ENCODE measurements at places on chromosomes 1 and 21.

GRCh38 chr21:42631142-42631541 lies 22.3 kb upstream of the PDE9A start:
- peak; percentile 26 for DNase-seq

DNA sequence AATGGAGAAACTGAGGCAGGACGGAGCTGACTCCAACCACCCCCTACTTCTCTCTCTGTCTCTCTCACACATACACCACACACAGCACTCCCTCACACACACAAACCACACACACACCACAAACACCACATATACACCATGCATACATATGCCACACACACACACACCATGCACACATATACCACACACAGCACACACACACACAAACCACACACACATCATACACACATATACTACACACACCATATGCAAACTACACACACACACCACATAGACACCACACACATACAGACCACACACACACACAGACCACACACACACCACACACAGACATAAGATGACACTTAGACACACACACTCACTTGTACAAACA lies 94.3 kb downstream of the RIPK4 start:
- no peak for DNase-seq

DNA sequence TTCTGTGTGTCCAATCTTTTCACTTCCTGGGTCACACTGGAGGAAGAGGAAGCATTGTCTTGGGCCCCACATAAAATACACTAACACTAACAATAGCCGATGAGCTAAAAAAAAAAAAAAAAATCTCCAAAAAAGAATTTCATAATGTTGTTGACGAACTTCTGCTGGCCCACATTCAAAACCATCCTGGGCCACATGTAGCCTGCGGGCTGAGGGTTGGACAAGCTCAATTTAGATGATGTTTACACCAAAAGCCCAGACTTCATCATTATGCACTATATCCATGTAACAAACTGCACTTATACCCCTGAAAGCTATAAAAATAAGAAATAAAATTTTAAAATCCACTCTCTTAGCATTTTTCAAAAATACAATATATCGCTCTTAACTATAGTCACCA lies 187.8 kb upstream of the PTBP2 start:
- no peak for DNase-seq

- DNase-seq, result peak; percentile 44
Observed at GRCh38 chr1:54811739-54812655, 10.9 kb upstream of the TTC22 start.

DNA sequence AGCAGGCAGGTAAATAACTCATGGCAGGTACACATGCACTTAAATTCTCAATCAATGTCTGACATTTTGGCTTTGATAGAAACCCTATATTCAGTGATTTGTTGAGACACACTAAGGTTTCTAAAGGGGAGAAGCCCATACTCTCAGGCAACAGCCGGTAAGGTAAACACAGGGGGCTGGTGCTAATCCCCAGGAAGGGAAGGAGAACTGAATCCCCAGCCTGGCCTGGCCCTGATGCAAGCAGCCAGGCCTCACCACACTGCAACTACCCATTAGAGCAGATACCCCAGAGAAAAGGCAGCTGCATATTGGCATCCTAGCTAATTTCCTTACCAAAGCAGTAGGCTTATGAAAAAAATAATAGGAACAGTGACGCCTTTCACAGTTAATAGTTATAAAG lies 116.5 kb upstream of the LRRC7 start:
- peak; percentile 67 for DNase-seq

DNA sequence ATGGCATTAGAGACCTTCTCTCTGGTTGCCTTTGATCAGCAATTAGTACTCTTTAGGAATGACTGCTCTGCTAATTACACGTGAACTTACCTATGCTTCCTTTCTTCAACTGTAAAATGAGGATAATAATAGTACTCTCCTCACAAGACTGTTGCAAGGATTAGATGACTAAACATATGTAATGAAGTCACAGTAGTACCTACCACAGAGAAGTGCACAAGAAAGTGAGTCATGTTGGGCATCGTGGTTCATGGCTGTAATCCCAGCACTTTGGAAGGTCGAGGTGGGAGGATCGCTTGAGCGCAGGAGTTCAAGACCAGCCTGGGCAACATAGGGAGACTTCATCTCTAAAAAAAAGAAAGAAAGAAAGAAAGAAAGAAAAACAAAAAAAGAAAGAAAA lies 68.1 kb upstream of the AK4 start:
- no peak for DNase-seq

- peak; percentile 57 for DNase-seq
Observed at GRCh38 chr21:21973806-21974205, 975.6 kb downstream of the NCAM2 start.

- DNase-seq, result peak; percentile 98
Observed at GRCh38 chr1:155261852-155262673, at the start of gene SCAMP3. Gene SCAMP3 (minus strand): TSS chr1:155262360. CDS start chr1:155262151, 209 bp downstream.

DNA sequence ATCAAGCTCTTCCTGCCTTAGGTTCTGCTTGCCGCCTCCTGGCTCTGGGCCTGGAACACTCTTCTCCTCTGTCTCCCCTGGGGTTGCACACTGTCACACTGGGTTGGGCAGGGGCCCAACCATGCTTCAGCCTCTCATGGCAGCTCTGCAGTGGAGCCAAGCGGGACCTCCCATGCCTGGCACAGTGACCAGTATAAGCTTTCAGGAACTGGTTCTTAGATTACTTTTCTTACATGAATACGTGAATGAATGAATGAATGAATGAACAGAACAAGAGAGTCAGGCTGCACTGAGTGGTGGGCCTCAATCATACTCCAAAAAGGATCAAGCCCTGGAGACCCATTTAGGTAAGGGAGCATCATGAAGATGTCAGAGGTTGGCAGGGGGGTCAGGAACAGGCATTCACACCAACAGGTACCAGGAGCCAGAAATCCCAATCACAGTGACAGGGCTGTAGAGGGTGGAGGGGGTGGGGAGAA lies 30.8 kb upstream of the TMEM125 start:
- DNase-seq, result no peak

- DNase-seq, result no peak
Observed at GRCh38 chr1:37575692-37576091, 19.0 kb downstream of the DNALI1 start.

- DNase-seq, result no peak
Observed at GRCh38 chr1:18190598-18190997, 83.0 kb downstream of the IGSF21 start.

DNA sequence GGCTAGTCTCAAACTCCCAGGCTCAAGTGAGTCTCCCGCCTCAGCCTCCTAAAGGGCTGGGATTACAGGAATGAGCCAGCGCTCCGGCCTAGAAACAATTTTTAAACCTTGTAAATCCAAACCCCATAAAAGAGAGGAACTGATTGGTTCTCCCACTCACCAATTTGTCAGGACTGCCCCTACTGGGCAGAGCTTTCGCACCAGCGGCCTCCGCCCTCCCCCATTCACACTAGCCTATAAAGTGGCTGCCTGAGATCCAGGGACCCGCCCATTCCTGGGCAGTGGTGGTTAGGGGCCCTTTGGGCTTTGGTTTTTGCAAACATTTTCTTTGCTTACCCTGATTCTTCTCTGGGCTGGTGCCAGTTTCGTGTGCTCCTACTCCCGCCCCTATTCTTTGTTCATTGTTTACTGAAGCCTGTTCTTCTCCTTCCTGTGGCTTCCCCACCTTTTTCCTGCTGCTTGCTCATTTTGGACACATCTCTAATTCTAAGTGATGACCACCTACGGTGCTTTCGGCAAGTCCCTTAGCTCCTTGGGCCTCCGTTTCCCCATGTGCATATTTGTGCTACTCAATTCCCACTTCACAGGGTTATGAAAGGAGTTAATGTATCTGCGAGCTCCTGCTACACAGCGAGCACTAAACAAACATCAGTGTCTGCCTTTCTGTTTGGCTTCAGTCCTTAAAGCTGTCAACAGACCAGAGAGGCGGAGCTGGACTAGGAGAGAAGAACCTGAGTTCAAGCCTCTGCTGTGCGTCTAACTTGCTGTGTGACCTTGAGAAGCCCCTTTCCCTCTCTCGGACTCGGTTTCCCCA lies 39.8 kb upstream of the CLIC4 start:
- peak; percentile 94 for DNase-seq

- DNase-seq, result no peak
Observed at GRCh38 chr1:159318784-159319551, 16.8 kb downstream of the FCER1A start.

DNA sequence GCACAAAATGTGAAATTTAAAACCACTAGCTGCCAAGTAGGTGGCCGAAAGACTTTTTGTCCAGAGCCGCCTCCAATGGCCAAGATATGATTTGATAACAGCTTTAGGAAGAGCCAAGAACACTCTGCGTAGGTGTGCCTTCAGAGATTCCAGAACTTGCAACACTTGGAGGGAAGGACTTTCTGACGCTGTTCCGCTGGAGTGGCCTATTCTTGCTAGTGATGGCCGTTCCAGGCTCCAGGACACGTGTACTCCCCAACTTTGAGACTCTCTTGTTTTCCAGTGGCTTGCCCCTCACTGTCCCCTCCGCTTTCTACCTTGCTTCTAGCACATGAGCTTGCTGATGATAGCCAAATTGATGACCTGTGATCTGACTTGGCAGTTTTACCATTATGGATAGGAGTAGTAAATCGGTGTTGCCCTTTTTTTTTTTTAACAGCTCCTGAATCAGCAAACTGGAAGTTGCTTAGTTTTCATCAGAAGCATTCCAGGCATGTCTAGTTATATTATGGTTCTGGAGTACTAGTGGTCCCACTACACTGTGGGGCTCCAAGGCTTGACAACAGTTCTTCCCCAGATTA lies 1.0 kb downstream of the PRDX6 start:
- DNase-seq, result peak; percentile 61

GRCh38 chr1:11645670-11646265 lies 8.5 kb downstream of the FBXO2 start:
- DNase-seq, result peak; percentile 95

DNA sequence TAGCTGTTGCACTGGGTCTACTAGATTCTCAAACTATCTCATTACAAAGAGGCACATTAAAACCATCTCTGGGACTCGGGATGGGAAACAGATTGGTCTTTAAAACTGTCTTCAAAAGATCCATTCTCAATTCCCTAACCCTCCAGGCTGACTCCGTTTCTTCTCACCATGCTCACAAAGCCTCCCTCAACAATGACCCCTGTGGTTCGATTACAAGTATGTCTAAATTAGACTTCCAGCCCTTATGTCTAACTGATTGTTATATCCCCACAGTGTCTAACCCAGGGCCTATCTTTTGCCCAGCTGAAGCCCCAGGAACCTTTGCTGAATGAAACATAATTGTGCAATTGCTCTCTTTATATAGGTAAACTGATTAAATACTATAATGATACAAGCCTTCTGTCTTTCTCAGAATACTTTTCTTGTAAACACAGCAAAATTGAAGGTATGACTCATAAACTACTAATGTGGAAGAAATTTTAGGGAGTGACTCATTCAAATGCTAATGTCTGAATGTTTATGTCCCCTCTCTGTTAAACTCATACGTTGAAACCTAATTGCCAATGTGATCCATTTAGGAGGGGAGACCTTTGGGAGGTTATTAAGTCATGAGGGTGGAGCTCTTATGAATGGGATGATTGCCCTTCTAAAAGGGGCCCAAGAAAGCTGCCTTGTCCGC lies 65.6 kb upstream of the DAB1 start:
- DNase-seq, result no peak

GRCh38 chr1:156194300-156194652 lies 372 bp downstream of the SLC25A44 start:
- DNase-seq, result no peak

GRCh38 chr21:15037900-15038293 lies 26.9 kb downstream of the NRIP1 start:
- no peak for DNase-seq

DNA sequence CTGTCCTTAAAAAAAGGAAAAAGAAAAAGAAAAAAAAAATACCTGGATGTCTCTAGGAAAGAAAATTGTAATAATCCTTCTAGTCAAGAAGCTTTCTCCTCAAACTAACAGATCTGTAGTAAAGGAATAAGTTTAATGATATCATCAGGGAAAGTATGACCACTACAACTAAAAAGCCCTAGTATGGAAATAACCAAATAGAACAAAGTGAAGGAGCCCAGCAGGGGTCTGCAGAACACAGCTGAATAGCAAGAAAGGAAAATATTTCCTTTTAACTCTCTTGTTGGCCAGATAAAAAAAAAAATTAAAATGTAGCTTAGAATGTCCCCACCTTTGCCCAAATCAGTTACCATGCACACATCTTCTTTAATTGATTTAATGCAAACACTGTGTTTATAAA lies 43.2 kb downstream of the PRRX1 start:
- no peak for DNase-seq

DNA sequence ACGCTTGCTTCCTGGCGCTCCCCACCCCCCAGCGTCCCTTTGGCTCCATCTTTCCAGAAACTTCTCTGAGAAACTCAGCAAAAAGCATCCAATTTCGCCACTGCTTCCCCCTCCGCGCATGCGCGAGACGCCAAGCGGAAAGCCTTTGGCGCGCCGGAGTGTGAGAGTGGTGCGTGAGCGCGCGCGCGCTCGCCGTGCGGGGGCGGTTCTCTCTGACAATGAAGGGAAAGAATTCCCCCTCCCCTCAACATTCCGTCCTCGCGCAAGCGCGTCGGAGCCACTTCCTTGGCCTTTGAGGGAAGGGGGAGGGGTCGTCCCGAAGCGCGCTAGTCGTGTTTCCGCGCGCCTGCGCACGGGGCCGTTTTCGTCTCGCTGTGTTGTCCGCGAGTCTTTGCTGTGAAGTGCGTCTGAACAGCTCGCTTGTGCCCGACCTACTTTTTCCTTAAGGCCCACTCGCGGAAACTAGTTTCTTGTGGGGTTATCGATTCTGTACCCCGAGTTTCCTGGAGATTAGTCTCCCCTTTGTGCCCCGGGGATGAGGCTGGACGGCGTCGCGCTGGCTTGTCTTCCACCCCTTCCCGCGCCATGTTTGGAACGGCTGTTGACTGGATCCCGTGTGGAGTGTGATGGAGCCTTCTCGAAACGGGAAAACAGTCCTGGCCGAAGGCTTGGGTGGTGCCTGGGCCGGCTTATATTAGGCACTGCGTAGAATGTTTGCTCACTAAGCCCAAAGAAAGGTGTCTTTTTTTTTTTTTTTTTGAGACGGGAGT lies 11.6 kb upstream of the SPEN start:
- DNase-seq, result peak; percentile 98

DNA sequence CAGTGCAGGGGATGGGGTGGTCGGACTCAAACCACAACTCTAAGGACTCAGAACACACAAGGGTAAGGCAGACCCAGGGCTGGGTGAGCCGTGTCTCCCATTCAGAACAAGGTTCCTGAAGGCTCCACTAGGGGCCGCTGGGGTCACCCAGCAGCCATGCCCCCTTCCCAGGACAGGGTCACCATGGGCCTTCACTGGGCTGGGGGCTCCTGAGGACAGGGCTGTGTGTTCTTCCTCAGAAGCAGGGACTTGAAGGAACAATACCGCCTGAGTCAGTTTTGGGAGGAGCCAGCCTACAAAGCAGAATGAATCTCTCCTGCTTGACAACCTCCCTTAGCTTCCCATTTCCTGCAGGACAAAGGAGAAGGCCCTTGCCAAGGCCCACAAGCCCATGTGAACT lies 15.4 kb downstream of the RIMS3 start:
- DNase-seq, result peak; percentile 85

GRCh38 chr1:228339766-228340685 lies 66.6 kb downstream of the TRIM11 start:
- peak; percentile 35 for DNase-seq

Data from endodermal cell (in vitro differentiated cells).